ENCODE measurements at places on chromosomes 3 and 15.

GRCh38 chr3:195882002-195882441 is 26.3 kb downstream of the TNK2 start:
- DNase-seq, result no peak

DNA sequence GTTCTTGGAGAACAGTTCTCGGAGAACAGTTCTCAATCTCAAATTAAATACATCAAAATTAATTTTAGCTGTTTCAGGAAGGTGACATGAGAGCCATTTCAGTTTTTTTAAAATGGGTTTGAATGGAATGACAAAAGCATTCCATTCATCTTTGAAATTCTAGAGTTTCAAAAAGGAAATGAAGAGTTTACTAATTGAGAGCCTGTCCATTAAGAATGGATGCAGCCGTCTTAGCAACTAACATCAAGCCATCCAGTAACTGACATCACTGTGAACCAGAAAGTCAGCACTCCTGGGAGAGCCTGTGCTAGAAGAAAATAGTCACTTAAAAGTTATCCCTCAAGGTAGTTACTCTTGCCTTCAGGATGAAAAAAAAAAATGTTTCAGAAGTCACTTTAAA is 47.0 kb upstream of the FSTL1 start:
- DNase-seq, result no peak

DNA sequence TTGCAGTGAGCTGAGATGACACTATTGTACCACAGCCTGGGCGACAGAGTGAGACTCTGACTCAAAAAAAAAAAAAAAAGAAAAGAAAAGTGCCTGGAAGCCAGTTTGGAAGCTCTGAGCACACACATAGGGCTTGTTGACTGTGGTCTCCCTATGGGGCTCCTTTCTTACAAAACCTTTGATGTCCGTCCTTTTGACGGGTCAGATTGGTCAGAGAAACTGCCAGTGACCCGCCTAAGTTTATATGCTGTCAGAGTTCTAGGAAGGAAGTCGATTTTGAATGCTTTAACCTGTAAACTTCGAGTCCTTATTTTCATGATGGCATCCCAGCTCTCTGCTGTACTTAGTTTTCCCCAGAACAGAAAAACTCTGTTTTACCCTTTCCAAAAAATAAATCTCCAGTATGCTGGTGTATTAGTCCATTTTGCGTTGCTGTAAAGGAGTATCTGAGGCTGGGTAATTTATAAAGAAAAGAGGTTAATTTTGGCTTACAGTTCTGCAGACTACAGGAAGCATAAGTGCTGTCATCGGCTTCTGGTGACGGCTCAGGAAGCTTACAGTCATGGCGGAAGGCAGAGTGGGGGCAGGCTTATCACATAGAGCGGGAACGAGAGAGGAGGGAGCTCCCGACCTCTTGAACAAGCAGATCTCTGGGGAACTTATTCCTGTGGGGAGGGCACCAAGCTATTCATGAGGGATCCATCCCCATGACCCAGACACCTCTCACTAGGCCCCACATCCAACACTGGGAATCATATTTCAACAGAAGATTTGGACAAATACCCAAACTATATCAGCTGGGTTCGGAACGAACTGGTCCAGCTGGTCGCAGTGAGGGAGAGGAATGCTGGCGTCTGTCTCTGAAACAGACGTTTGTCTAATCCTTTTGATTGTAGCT is 72.3 kb downstream of the LMLN start:
- peak; percentile 61 for DNase-seq

DNA sequence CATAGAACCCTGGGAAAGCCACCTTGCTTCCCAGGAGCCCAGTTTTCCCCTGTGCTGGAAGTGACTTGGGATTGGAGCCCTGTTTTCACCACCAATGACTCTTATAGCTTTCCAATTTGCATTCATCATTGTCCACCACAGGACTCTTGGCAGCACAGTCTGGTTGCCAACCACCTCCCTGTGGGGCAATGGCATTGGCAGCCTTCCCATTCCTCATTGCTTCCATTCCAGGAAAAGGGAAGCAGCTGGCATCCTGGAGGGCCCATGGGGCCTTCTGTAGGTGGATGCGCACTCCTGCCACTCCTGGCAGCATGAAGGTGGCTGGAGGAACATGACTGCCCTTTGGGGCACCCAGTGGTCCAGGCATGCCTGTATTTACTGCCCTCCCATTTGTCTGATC is 57.7 kb downstream of the FEM1B start:
- DNase-seq, result no peak

GRCh38 chr3:31295150-31295765 is 237.5 kb upstream of the STT3B start:
- no peak for DNase-seq
